ENCODE measurements at places on chromosomes 6 and 20.

DNA sequence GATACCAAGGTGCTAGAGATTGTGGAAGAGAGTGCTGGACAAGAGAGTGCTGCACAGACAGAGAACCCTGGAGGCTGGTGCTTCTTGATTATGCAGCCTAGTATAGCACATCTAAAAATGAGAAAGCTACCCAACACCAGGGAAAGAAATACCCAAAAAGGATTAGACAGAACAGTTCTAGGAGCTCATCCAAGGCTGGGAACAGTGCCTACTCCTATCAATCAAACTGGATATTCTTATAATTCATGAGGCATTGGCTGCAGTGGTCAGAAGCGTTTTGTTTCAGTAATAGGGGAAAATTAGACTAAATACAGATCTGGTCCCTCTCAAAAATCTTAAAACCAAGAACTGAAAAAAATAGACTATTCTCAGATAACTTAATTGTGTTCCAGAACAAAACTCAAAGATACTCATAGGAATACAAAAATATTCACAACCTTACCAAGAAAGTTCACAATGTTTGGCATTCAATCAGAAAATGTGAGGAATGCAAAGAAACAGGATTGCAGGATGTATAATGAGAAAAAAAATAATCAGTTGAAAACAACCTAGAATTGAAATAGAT is 222.9 kb downstream of the EPHA7 start:
- no peak for DNase-seq

GRCh38 chr20:58538752-58539151 is 23.6 kb upstream of the APCDD1L start:
- no peak for DNase-seq

DNA sequence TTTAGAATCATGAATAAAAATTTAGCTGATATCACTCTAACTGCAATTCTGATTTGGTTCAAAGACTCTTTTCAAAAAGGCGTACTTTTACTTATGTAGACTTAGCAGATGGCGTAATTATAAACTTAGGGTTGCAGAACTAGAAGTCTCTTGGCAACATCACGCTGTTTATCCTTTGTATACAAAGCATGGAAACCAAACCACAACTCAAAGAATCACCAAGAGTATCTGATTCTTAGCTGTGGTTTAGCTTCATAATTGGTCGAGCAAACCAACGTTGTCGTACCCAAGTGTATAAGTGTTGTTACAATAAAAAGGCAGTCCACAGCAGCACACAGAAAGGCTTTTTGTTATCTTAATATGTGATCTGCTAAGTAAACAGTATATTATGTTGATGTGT is 18.2 kb downstream of the STMND1 start:
- no peak for DNase-seq

- DNase-seq: no peak
These were observed 823.2 kb downstream of the DHX35 start for GRCh38 chr20:39785252-39785917.

GRCh38 chr6:43669922-43670622 is 17.5 kb downstream of the MRPS18A start:
- no peak for DNase-seq

- DNase-seq: no peak
These were observed 120.1 kb upstream of the TCF21 start for GRCh38 chr6:133768656-133769295.

GRCh38 chr20:7355051-7355450 is 585.2 kb downstream of the HAO1 start:
- no peak for DNase-seq

GRCh38 chr6:86331265-86331840 is 606.0 kb upstream of the HTR1E start:
- no peak for DNase-seq

- DNase-seq: no peak
These were observed 132.8 kb downstream of the DOK5 start for GRCh38 chr20:54608039-54608745.

DNA sequence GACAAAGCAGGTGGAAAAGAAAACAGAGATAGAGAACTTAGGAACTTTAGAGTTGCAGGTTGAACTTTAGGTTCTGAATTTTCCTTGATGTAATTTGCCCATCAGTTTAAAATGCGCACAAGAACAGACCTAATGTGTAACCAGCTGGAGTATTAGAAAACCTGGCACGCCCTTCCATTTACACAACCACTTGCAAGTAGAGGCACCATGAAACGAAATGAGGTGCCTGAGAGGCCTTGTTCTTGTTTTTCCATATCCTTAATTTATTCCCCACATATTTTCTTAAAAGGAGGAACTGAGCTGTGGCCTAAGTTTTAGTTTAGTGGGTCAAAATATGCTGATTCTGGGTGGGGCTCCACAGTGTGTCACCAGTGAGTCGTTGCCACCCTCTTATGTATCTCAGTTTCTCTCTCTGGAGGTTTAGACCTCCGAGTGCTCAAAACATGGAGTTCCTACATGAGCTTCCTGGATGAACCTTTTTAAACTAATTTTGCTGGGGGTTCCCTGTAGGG is 17.2 kb upstream of the IL22RA2 start:
- DNase-seq: no peak

DNA sequence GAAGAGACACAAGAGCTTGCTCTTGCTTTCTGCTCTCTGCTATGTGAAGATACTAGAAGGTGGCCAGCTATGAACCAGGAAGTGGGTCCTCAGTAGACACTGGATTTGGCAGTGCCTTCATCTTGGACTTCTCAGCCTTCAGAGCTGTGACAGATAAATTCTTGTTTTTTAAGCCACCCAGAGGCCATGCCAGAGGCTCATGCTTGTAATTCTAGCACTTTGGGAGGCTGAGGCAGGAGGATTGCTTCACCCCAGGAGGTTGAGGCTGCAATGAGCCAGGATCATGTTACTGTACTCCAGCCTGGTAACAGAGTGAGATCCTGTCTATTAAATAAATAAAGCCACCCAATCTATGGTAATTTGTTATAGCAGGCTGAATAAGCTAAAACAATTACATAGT is 185.5 kb upstream of the SALL4 start:
- no peak for DNase-seq

GRCh38 chr6:32752580-32752979 is 10.8 kb downstream of the HLA-DQB2 start:
- no peak for DNase-seq

- DNase-seq: no peak
These were observed 125.0 kb downstream of the SIM1 start for GRCh38 chr6:100339574-100340255.

GRCh38 chr6:14727494-14728395 is 518.1 kb upstream of the JARID2 start:
- DNase-seq: no peak

DNA sequence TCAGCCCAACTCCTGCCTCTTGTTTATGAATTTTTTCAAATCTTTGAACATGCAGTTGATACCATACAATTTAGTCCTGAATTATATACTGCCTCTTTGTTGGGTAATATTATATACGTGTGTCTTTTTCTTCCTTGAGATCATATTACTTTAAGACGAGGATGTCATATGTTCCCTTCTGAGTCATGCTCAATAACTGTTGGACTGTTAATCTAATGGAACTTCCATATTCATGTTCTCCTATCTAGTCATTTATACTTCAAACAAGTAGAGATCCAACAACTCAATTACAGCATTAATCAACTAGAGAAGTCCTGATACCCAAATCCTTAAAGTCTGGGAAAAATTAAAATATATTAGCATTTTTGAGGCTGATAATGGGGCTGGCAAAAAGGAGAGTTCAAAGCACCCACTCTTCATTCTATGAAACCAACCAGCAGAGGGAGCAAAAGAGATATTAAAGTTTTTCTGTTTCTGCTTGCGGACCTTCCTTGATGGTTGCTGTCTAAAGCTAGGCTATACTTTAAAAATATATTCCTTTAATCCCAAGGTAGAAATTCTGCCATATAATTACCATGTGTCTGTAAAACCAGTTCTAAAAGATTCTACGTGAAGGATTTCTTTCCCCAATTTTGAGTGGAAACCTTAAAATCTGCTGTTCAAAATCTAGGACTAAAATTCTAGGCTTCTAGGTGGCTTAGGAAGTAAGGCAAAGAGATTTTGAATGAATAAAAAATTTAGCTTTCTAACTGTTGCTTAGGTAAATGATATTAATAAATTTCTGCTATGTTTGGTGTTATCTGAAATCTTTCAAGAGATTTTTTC is 498.9 kb downstream of the BCKDHB start:
- DNase-seq: no peak

GRCh38 chr6:82877213-82878195 is 188.1 kb downstream of the UBE3D start:
- no peak for DNase-seq

DNA sequence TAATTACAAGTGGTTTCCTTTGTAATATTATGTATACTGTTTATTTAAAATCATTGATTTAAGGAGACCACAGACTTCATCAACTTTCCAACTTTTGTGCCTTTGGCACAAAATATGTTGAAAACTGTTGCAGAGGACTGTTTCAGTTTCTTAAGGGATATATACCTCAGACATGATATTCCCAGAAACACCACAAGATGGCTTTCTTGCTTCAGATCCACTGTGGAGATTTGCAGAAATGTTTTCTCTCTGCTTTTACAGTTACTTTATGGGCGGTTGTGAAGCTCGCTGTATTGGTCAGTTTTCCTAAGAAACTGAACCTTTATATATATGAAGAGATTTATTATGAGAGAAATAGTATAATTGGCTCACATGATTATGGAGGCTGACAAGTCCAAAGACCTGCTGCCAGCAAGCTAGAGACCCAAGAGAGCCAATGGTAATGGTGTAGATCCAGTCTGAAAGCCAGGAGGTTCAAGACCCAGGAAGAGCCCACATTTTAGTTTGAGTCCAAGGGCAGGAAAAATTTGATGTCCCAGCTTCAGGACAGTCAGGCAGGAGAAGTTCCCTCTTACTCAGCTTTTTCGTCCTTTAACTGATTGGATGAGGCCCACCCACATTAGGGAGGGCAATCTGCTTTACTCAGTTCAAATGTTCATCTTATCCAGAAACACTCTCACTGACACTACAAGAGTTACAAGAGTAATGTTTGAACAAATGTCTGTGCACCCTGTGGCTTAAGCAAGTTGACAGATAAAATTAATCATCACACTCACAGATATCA is 12.8 kb downstream of the ME1 start:
- no peak for DNase-seq

DNA sequence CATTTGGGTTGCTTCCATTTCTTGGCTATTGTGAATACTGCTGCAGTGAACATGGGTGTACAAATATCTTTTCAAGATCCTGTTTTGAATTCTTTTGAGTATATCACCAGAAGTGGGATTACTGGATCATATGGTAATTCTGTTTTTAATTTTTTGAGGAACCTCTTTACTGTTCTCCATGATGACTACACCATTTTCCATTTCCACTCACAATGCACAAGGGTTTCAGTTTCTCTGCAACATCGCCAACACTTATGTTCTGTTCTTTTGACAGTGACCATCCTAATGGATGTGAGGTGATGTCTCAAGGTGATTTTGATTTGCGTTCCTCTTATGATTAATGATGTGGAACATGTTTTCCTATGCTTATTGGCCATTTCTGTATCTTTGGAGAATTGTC is 214.4 kb upstream of the ZFP64 start:
- no peak for DNase-seq

DNA sequence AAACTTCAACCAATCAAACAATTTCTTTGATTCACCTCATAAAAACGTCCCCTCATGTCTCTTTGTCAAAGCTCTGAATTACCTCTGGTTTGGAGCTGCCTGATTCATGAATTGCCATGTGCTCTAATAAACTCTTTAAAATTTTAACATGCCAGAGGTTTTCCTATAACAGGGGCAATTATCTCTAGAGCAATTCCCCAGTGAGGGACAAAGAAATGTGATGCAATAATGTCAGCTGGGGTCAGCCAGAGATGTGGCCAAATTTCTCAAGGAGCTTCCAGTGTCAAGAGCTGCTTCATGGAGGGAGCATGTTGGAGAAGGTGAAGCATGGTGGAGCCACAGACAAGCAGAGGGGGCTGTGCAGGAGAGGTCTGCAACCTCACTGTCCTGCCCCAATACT is 38.7 kb upstream of the RFPL4B start:
- no peak for DNase-seq

DNA sequence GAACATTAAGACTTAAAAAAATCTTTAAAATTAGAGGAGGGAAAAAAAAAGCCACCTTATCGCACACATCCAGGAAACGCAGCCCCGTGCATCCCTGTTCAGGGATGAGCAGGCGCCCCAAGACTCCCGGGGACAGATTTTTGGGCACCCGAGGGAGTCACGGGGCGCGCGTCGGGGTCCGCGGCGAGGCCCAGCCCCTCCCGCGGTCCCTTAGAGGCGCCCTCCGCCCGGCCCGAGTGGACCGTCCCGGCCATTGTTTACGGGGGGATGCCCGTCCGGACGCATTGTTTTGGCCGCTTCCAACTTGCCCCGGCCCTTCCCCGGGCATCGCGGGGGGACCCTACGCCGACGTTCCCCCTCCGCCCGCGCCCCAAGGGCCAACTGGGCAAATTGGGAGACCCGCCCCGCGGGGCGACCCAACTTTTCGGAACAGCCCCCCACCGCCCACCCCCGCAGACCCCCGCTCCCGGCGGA is 610 bp downstream of the ZNF217 start:
- peak; percentile 23 for DNase-seq

DNA sequence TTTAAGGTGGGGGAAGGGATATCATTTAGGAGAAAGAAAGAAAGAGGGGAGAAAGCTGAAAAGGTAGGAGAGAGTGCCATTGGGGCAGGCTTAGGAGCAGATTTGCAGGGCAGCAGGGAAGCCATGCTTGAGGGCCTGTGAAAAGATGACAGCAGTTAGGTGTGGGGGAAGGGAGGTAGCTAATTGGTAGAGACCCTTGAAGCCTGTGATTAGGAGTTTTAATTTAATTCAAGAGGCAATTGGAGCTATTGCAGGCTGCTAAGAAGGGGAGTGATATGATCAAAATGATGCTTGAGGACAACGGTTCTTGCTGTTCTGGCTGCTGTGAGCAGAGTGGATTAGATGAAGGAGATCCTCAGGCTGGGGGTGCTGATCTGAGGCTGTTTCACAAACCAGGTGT is 24.5 kb upstream of the SEC63 start:
- DNase-seq: no peak

DNA sequence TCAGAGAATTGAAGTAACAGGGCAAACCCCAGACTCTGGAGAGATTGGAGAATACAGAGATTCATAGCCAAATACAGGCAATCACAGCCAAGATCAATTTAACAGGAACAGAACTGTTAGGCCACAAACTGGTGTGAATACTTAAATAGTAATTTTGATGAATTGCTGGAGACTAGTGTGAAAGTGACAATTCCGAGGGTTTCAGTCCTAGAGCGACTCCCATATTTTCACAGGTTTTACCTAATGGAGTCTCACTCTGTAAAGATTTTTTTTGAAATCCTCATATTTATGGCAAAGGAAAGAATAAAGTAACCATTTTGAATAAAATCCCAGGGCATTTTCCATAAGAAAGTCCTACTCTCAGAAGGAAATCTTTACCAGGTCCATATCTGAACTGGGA is 135.5 kb downstream of the MMUT start:
- no peak for DNase-seq

GRCh38 chr6:5518936-5519491 is 257.7 kb downstream of the FARS2 start:
- no peak for DNase-seq

Measured in stimulated activated CD4-positive, alpha-beta T cell treated with anti-CD3 and anti-CD28 coated beads, Interleukin-4, amount 100 ng/mL, for 1 hour (primary cell).